ENCODE measurements at places on chromosomes 16 and 17.

- no peak for DNase-seq
Measured at GRCh38 chr17:61235827-61236197, 163.8 kb upstream of the TBX2 start.

GRCh38 chr17:30477774-30478115 lies 537 bp downstream of the GOSR1 start:
- DNase-seq, result no peak

DNA sequence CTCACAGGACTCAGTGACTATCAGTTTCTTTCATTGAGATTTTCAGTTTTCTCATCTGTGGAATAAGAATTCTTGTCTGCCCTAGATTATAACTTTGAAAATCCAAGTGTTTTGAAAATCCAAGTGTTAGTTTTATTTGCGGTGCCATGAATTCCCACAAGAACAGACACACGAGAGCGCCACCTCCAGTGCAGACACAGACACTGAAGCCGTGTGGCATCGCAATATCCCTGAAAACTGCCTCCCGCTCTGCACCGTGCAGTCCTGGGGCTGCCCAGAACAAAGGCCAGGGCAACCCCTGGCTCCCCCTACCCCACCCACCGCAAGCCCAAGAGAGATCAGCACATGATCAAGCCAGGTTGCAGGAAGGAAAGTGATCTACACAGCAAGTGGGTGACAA lies 229.5 kb upstream of the ASIC2 start:
- no peak for DNase-seq

GRCh38 chr16:82660966-82661365 lies 34.2 kb downstream of the CDH13 start:
- no peak for DNase-seq

DNA sequence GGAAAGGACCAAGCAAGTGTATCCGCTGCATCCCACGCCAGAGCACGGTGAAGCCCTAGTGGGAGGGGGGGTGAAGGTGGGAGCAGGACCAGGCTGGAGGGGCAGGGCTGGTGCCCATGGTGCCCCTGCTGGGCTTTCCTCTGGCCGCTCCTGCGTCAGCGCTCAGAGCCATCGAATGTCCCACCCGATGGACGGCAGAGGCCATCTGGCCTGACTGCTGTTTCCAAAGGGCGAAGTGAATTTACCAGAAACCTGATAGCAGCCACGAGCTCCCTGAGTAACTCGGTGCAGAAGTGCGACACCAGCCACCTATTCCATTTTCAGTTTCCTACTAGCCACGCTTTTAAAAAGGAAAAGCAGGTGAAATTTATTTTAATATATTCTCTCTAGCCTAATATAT lies 203.6 kb upstream of the CIBAR2 start:
- DNase-seq, result no peak

All from dorsolateral prefrontal cortex (tissue), 122 donors.